Activated CD8-positive, alpha-beta memory T cell treated with anti-CD3 and anti-CD28 coated beads for 48 hours (primary cell): ENCODE measurements at places on chromosomes 3 and 15.

GRCh38 chr3:154060238-154061000 lies 60.8 kb upstream of the ARHGEF26 start:
- no peak for DNase-seq

GRCh38 chr3:73727117-73727821 lies 102.5 kb upstream of the PDZRN3 start:
- DNase-seq, result no peak

GRCh38 chr15:43808960-43809678 lies 8.7 kb downstream of the HYPK start:
- DNase-seq, result no peak

DNA sequence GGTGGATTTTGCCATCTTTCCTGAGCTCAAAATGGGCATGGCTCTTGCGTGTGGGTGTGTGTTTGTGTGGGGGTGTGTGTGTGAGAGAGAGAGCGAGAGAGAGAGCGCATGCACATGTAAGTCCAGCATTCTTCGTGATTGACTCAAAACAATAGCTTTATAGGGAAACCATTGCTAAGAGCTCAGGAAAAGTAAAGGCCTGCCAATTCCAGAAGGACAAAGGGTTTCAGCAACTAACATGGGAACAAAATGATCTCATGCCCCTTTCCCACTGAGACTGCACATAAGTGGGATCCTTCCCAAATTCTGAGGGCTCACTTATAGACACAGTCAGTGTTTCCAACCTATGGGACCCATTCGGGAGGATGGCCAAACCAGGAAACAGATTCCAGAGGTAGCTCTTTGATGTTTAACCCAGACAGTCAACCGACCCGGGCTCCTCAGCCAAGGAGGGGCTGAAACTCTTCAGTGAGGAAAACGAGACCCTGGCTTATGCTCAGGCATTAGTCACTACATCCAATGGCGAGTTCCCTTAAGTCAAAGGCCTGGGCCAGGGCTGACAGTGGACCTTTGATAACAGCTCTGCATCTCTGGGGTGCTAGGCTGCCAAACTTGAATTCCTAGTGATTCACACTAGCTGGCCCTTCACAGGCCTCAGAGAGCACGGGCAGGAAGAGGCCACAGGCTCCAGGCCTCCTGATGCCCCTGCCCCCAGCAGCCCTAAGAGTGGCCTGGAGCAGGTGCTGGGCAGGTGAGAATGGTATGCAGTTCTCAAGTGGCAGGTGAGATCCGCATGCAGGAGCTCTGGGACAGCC lies 305.0 kb upstream of the C2CD4B start:
- no peak for DNase-seq

DNA sequence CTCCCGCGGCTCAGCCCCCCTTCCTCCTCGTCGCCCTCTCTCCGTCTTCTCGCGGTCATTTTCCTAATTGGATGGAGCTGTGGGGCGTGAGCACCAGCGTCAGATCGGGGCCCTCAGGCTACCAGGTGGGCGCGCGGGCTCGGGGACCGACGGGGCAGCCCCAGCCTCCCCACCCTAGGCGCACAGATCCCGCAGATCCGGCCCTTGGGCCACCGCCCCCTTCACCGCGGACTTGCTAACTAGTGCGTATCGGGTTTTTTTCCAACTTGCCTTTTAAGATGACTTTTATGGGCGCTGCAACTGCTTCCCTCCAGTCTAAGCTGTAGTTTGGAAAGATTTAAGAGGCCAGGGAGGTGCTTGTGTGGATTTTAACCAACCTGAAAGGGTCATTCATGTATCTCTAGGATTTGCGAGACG lies 1.3 kb downstream of the ZNF710 start:
- DNase-seq, result no peak

GRCh38 chr3:173920386-173920785 lies 522.8 kb downstream of the NLGN1 start:
- no peak for DNase-seq

GRCh38 chr3:182912474-182912873 lies 67.9 kb downstream of the DCUN1D1 start:
- DNase-seq, result no peak

- no peak for DNase-seq
Measured at GRCh38 chr3:174132006-174132405, 727.1 kb upstream of the NAALADL2 start.

- no peak for DNase-seq
Measured at GRCh38 chr15:100560323-100560722, 31.6 kb upstream of the CERS3 start.

GRCh38 chr3:56196700-56197099 lies 271.6 kb downstream of the ERC2 start:
- DNase-seq, result no peak

GRCh38 chr3:126539558-126540250 lies 15.7 kb downstream of the CHST13 start:
- DNase-seq, result no peak

GRCh38 chr3:125179143-125179883 lies 33.2 kb downstream of the SLC12A8 start:
- no peak for DNase-seq

DNA sequence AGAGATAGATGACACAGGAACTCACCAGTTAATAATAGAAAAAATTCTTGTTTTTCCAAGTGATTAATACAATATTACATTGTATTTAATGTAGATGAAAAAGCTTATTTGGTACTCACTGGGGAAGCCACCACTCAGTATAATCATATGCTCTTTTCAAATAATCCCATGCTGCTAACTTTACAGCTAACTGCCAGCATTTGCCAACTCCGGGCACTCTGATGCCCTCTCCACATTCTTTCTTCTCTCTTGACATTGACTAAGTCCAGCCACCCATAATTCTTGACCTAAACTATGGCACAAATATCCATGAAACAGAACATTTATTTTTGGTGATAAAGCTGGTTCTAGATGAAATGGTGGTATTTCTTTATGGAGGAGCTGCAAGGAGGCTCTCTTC lies 384.9 kb downstream of the ZBTB20 start:
- DNase-seq, result no peak

GRCh38 chr15:99850517-99850916 lies 117.3 kb upstream of the LYSMD4 start:
- no peak for DNase-seq

DNA sequence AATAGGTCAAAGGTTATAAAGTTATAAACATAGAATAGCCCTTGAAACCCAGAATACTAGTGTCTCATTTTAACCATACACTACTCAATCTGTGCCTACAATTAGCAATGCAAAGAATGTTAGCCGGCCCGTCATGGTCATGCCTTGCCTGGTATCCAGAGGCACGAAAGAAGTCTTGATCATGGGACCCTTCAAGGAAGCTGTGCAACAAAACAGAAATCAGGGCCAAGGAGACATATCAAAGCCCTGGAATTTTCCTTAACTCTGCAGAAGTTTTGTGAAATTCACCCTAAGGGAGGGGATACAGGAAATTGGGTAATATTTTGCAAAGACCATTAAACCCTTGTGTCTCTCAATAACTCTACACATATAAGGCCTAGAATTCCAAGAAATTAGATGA lies 482.4 kb downstream of the ROBO1 start:
- no peak for DNase-seq

DNA sequence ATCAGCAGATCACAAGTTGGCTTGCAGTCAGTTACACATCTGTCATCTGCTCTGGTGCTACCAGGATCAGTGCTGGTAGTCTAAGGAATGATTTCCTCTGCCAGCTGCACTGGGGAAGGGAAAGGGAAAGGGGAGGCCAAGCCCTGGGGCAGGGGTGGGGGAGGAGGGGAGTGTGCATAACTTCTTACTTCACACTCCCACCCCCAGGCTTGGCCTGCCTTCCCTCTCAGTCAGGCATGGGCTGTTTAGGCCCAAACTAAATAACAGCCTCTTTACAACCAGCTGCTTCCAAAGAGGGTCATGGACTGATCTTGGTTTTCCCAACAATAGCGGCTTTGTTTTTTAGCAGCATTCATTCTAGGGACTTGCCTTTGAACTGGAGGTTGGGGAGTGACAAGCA lies 86.1 kb upstream of the PSMD6 start:
- DNase-seq, result no peak

DNA sequence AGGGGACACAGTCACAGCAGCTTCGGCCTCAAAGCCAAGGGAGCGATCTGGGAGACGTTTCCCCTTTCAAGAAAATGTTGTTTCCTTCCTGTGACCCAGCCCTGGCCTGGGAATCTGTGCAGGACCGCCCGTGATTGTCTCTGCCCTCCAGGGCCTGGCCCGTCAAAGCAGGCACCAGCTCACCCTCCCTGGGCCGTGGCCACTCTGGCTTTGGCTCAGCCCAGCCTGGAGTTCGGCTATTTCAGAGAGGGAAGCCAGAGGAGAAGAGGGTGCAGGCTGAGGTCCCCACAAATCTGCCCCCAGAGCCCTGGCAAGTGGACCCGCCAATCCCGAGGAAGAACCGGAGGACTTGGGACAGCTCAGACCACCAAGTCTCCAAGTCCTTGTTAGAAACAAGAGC lies 12.7 kb downstream of the GATA2 start:
- DNase-seq, result no peak

DNA sequence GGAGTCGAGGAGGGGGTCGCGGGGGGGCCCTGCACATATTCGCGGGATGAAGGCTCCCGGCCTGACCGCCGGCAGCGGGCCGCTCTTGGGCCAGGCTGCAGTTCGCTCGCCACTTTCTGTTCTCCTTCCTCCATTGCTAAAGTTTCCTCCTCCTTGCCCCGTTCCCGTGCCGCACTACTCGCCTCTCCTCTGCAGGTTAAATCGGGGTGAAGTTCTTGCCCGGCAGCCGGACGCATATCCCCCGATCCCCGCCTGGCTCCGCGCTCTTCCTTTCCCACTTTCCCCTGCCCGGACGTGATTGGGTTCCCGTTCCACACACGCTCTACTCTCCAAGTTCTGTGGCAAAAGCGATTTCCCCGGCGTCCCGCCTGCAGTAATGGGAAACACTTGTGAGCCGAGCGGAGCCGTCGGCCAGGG lies 556 bp downstream of the CRYBG3 start:
- no peak for DNase-seq

- no peak for DNase-seq
Measured at GRCh38 chr15:25787855-25788520, 75.1 kb downstream of the ATP10A start.

- DNase-seq, result no peak
Measured at GRCh38 chr3:53811143-53811927, 34.9 kb downstream of the CHDH start.

GRCh38 chr3:44469914-44470313 lies 7.6 kb downstream of the ZNF445 start:
- no peak for DNase-seq

GRCh38 chr15:62624547-62625378 lies 417.8 kb upstream of the TPM1 start:
- DNase-seq, result no peak

DNA sequence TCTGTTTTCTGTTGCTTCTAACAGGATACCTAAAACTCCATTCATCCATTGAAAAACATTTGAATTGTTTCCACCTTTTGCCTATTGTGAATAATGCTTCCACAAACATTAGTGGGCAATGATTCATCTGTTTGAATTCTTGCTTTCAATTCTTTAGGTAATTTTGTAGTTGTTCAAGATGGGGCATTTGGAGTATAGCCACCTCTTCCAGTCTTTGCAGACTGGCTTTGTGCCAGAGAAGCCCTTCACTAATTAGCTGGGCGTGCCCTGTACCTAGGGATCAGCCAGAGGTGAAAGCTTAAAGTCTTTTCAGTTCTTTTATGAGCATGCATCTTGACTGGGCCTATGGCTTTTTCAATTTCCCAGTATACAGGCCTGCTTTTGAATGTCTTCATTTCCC lies 10.9 kb downstream of the RTP1 start:
- no peak for DNase-seq

DNA sequence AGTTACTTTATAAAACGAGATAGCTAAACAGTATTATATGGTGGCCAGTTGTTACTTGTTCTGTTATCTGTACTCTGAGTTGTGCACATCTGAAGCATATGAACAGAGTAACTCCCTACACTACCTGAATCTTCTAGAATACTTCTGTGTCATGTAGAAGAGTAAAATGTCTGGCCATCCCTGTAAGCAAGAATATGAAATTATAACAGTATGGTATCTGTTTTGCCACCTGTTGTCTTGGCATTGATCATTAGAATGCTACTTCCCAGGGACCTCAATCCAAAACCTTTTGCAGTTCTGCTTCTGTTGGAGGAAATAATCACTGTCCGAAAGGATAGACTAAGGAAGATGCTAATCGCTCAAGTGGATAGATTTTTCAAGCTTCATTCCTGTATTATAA lies 1.9 kb downstream of the TEX9 start:
- DNase-seq, result no peak

GRCh38 chr3:179149406-179149867 lies 1.3 kb downstream of the PIK3CA start:
- DNase-seq, result peak; percentile 6

DNA sequence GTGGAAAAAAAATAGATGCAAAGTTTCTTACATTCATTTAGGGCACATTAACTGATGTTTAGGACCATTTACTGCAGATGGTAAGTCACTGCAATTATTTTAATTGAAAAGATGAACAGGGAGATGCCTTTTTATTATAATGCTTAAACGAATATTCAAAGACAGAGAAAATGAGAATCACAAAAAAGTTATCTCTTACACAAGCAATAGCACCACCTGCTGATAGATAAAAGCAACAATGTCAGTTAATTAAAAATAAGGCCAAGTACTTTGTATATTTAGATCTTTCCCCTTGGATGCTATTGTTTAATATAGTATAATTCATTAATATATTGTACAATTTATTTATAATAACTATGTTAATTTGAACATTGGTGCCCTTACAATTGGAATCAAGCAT lies 55.9 kb downstream of the IFT80 start:
- DNase-seq, result no peak

- no peak for DNase-seq
Measured at GRCh38 chr15:32966512-32966911, 228.0 kb downstream of the FMN1 start.

DNA sequence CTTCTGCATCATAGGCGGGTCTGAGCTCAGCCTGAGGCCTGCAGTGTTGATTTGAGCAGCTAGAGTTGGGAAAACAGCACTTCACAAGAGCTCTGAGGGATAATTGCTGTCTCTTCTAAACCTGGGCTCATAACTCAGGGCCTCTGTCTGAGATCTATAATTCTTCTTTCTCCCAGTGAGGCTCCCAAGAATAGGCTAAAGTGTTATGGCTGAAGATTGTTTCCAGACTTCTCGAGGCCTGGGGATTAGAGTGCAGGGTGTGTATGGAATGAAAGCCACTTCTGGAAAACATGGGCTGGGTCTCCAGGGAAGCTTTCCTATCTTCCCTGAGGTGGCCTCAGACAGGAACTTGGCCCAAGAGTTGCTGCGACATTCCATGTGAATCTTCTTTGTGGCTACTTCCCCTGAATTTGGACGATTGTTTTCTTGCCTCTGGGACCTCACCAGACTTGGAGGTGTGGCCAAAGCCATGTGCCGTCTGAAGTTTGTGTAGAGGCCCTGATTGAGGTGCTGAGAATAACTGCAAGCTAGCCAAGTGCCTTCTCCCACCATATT lies 26.5 kb downstream of the MTMR14 start:
- no peak for DNase-seq

- no peak for DNase-seq
Measured at GRCh38 chr15:95760508-95760907, 570.0 kb upstream of the NR2F2 start.

- DNase-seq, result no peak
Measured at GRCh38 chr3:54137311-54137710, 15.0 kb downstream of the CACNA2D3 start.
